ENCODE measurements at places on chromosomes 7 and 10.

DNA sequence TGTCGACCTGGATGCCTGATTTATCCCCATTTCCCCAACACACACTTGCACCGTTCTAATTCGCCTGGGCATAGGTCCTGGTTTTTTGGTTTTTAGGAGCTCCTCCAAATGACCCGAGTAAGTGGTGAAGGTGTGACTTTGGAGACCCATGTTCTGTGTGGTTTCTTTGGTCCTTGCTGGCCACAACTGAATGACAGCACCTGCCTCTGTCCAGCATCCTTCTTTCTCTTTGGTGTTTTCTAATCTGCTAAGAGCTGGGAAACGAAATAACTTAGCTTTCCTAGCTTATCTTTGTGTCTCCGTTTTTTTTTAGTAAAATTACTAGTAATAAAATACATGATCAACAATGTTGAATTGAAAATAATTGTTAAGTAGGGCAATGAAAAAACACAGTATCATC lies 120.2 kb downstream of the PRLHR start:
- no peak for DNase-seq

DNA sequence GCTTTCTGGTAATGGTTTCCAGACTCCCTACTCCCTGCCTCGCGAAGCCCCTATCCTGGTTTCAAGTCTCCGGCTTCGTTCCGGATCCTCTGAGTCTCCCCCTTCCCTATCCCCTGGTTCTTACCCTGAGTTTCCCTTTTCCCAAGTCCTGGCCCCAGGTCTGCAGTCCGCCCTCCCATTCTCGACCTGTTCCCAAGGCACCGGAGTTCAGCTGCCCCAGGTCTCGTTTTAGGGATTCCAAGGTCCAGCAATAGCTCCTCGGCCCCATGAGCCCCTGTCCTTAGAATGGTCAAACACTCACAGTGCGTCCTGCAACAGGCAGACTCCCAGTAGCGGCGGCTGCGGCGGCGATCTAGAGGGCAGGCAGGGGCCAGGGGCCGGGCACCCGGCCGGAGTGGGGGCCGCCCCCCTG lies 274 bp downstream of the PITX3 start:
- no peak for DNase-seq

- DNase-seq, result no peak
These were observed 44.3 kb downstream of the NUDCD3 start for GRCh38 chr7:44445986-44446671.

DNA sequence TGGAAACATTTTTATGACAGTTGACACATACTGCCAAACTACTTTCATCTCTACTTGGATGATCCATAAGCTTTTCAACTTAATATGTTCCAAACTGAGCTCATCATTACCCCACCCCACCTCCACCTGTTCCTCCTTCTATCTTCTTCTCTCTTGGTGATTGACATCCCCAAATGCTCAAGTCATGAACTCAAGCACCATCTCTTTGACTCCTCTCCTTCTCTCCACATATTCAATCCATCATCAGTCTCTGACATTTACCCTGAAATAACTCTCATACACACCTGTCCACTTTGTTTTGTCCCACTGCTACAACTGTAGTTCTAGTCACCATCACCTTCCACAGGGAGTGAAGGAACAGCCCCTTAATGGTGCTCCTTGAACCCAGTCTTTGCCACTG lies 43.3 kb downstream of the SGCE start:
- no peak for DNase-seq

- no peak for DNase-seq
These were observed 201.8 kb downstream of the NSUN6 start for GRCh38 chr10:18449611-18450026.

DNA sequence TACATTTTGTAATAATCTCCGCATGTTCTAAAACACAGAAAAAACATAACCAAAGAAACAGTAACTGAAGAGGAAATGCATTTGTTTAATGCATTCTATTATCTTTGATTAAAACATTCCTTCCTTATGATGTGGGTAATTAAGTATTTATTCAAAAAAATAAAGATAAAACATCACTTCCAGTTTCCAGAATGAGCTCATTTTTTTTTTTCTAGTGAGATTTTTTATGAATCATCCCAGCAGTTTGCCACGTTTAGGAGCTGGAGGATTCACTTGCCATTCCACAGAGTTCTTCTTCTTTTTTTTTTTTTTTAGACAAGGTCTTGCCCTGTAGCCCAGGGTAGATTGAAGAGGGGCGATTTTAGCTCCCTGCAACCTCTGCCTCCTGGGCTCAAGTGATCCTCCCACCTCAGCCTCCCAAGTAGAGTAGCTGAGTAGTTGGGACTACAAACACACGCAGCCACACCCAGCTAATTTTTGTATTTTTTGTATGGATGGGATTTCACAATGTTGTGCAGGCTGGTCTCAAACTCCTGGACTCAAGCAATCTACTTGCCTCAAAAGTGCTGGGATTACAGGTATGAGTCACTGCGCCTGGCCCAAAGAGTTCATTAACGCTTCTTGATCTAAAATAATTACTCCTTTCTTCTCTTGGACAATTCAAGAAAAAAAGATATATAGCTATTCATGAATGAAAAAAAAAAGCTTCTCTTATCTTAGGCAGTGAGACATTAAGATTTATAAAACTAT lies 177.3 kb downstream of the DKK1 start:
- peak; percentile 73 for DNase-seq

DNA sequence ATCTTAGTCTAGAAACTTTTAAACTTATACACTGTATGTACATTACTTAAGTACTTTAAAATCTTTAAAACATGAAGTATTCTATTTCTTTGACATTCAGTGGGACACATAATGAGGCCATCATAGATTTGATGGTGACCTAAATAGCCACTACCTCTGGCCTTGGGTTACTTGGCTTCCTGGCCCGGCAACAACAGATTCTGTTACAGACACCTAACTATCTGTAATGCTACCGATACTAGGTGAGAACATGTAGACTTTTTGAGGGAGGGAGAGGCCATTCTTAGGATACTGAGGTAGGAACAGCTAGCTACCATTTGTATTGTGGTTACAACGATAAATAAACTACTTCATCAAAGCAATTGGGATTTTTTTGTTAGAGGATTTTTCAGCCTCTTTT lies 154.7 kb upstream of the KAT6B start:
- DNase-seq, result no peak

DNA sequence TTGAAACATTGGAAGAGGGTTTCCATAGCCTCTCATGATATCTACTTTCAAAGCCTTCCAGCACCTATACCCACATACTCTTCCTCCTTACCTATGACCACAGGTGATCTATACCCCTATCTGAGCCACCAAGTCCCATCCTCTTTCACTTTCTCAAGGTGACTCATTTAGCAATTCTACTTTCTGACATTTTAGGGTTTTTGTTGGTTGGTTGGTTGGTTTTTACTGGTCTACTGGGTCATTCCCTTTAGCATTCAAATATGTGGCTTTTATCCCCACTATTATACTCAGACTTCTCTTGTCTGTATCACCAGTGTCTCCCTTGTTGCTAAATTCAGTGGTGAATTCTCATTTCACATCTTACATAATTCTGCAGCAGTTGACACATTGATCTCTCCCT lies 130.4 kb upstream of the STEAP4 start:
- DNase-seq, result no peak
